ENCODE measurements at places on chromosomes 1 and 21.

- no peak for DNase-seq
These were observed 12.4 kb downstream of the IPO9 start for GRCh38 chr1:201841265-201841912.

DNA sequence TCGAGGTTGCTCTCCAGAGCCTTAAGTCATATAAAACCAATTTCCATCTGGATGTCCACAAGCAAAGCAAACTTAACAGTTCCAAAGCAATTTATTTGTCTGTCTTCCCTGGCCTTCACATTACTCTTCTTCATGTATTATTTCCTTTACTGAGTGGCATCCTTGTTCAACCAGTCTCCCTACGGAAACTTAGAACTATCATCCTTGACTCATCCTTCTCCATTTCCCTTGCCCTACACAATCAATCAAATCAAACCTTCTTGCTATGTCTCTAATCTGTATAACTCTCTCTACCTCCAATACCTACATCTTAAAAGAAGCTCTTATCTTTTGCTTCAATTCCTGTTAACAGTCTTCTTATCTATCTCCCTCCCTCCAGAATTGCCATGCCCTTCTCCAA is 25.4 kb downstream of the EGLN1 start:
- DNase-seq, result no peak

DNA sequence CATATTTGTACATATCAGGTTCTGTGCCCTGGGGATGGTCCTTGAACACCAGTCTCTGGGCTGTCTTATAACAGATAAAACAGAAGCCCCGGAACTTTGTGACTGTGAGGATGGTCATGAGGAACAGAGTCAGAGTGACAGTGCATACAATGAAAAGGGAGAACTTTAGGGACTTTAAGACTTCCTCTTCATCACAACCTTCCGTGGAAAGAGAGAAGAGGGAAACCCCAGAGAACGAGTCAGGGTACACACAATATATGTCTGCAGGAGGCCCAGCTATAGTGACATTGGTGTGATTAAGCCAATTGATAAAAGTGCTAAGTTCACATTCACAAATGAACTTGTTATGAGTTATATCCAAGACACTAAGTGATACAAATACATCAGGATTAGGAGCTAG is 32.1 kb downstream of the TLR5 start:
- no peak for DNase-seq

- DNase-seq, result no peak
These were observed 121.2 kb downstream of the SPSB1 start for GRCh38 chr1:9413877-9414213.

DNA sequence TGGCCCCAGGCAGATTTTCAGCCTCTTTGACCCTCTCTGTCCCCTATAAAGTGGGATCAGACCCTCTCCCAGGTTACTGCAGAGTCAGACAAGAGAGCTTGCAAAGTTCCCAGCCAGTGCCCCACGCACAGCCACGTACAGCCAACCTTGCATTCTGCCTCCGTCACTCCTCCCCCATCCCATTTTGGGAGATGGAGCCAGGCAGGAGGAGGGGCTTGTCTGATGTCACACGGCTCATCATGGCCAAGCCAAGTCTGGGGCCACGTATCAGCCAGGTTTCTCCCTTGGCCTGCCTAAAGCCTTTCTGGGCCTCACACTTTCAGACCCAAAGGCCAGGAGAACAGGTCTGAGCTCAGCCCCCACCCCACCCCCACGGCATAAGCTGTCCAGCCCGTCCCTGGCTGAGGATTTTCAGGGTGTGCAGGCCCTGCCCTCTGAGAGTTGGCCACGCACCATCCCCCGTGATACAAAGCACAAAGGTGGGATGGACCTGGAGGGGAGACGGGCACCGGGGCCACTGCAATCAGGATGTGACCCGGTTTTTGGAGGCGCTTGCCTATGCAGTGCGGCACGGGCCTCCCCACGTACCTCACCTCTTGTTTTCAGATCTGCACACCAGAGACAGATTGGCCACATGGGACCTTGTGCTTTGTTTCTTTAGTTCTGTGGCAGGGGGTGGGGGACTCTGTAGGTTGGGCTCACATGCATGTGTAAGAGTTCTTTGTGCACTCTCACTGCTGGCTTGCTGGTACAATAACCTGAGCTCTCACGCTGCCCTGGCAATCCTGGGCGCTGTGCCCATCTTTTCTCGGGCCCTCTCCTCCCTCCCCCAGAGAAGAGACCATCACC is 47.6 kb downstream of the TRIM11 start:
- no peak for DNase-seq

GRCh38 chr1:5690898-5691297 is 301.3 kb downstream of the NPHP4 start:
- DNase-seq, result no peak

- DNase-seq, result no peak
These were observed 14.9 kb upstream of the SLC5A9 start for GRCh38 chr1:48207536-48208075.
